DMS79 (cell line): ENCODE measurements at places on chromosomes 16 and 17.

- no peak for DNase-seq
These were observed 4.3 kb upstream of the C16orf92 start for GRCh38 chr16:30018731-30019158.

GRCh38 chr16:912684-913613 lies 57.8 kb downstream of the LMF1 start:
- peak; percentile 36 for DNase-seq

DNA sequence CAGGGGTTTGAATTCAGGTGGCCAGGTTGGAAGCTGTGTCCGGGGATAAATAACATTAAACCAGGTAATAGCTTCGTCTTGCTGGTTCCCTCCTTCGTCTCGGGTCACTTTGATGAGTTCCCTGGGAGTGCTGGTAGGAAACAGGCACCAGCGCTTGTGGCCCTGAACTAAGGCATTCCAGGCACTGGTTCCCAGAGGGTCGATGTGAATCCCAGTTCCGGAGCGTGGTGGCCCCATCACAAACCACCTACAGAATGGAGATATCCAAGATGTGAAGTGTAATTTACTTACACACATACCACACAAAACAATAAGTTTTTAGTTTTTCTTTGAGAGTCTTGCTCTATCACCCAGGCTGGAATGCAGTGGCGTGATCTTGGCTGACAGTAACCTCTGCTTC lies 2.6 kb downstream of the JMJD6 start:
- no peak for DNase-seq

DNA sequence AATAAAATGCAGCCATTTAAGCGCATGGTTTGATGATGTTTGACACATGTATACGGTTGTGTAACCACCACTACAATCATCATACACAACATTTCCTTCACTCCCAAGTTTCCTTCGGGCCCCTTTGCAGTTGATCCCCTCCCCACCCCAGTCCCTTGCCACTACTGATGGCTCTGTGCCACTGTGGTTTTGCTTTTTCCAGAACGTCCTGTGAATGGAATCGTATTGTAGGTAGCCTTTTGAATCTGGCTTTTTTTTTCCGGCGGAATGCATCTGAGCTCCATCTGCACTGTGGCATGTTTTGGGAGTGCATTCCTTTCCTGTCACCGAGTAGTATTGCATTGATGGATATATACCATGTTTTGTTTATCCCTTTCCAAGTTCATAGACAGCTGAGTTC lies 15.1 kb upstream of the MAP2K3 start:
- no peak for DNase-seq

DNA sequence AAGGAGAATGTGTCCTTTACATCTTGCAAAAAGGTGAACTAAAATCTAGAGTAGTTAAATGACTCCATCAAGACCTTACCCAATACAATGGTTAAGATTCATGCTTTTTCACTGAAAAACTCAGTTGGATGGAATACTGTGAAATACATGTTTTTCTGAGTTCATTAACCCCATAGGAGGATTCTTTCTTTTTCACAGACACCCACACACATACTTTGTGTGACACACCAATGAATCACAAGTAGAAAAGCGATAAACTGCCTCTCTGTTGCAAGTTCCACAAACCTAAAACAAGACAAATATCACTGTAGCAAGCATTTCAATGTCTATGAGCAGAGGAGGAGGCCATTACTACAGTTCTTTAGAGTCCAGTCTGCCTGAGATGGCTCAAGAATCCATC lies 258.8 kb upstream of the CDH5 start:
- no peak for DNase-seq

DNA sequence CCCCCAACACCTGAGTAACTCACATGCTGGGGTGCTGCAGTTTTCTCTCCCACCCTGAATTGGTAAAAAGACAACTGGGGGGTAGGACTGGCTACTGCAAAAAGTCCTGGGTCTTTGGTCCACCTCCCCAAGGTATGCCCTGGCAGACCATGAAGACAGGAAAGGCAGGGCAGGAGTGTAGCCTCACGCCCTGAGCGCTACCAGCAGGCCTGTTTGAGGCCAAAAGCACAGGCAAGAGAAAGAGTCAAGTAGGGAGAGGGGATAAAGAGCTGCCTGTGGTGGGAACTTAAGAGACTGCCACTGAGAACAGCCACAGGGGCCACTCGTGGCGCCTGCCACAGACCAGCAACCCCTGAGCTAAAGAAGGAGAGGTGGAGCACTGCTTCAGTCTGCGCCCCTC lies 13.8 kb downstream of the PSMB3 start:
- no peak for DNase-seq

DNA sequence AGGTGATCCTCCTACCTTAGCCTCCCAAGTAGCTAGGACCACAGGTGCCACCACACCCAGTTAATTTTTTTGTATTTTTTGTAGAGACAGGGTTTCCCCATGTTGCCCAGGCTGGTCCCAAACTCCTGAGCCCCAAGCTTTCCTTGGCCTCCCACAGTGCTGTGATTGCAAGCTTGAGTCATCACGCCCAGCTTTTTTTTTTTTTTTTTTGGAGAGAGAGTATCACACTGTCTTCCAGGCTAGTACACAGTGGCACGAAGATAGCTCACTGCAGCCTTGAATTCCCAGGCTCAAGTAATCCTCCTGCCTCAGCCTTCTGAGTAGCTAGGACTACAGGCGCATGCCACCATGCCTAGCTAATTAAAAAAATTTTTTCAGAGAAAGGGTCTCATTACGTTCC lies 27.2 kb downstream of the HEATR9 start:
- DNase-seq, result no peak

GRCh38 chr16:55971447-55971846 lies 96.3 kb upstream of the CES5A start:
- no peak for DNase-seq

- DNase-seq, result no peak
These were observed 172.9 kb upstream of the CPHXL start for GRCh38 chr16:75899163-75899562.

- no peak for DNase-seq
These were observed 19.4 kb upstream of the ZNF469 start for GRCh38 chr16:88363239-88363891.

DNA sequence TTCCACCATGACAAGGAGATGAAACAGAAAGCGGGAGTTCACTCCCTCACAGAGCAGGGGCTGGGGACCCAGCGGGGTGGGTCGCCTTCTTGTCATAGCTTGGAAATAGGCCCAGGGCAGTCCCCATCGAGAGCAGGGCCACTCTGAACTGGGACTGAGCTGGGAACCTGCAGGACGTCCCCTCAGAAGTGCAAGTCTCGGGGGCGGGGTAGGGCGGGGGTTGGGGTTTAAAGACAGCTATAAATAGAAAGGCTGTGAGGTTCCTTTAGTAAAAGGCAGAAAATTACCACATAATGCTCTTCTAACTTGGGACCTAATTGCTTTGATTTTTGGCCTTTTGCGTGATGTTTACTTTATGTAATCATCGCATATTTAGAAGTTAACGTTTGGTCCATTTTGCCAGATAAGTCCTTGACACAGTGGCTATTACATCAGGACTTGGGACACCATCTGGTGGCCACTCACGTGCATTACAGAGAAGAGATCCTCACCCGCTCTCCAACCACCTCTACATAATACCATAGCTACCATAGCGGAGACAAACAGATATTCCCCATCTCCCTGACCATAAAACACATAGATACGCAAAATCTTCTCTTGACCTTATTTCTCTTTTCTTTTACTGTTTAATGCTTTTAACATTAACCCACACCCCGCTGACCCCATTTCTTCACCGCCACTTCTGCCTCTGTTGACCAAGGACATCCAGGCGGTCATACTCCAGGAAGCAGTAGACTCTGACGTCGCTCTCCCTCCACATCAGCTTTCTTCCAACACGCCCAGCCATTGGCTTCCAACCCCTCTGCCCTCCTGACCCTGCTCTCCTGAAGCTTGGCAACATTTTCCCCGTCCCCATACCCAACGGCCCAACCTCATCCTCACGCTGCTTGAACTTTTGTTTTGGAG lies 27.5 kb upstream of the PIK3R6 start:
- DNase-seq, result no peak

DNA sequence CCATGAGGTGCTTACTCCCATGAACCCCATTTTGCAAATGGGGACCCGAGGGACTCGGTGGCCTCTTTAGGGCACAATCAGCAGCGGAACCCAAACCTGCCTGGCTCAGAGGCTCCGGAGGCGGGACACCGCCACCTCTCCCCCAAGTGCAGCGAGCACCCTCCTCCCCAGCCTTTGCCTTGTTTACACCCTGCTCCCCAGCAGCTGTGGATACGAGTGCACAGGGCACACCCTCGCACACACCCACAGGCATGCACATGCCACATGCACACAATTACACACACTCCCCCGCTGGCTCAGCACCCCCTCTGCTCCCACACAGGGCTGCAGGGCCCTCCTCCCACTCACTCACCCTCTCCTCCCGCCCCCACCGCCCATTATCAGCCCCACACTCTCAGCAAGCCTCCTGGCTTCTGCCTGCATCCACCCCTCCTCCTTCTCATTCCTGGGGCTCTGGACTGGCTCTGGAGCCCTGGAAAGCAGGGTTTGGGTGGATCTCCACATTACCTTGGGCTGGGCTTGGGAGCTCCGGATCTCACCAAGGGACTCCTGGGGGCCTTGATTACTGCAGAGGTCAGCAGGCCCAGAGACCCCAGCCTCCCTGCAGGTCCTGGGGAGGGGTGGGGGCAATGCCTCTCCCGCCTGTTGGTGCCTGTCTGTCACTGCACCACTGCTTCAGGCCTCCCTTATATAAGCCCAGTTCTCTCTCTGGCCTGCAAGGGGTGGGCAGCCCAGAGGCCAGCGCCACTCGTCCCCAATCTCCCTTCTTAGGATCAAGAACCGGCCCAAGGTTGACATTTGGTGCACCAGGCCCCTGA lies 6.4 kb downstream of the PDK2 start:
- no peak for DNase-seq

- DNase-seq, result no peak
These were observed 497.8 kb downstream of the HS3ST4 start for GRCh38 chr16:26189536-26189935.

DNA sequence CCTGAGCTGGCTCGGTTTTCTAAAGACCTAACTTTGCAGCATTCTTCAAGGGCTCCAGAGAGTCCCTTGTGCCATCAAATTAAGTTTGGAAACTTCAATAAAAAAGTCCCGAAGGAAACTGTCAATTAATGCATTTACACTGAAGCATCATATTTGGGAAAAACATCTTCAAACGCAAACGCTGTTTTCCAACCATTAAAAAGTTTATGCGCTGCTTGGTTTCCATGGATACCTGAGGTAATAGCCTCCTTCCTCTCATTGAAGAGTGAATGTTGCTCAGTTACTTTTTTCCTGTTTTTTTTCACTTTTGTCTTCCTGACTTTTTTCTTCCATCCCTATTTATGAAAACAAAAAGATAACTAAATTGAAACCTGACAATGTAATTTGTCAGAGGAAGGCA lies 399.1 kb downstream of the MAF start:
- no peak for DNase-seq

- DNase-seq, result no peak
These were observed 104.3 kb downstream of the ADAMTS18 start for GRCh38 chr16:77330332-77331042.

GRCh38 chr16:57234707-57235092 lies 10.4 kb upstream of the ARL2BP start:
- DNase-seq, result no peak

GRCh38 chr17:69874175-69874670 lies 200.8 kb upstream of the KCNJ16 start:
- no peak for DNase-seq

- no peak for DNase-seq
These were observed 1469.8 kb downstream of the CDH11 start for GRCh38 chr16:63652091-63652490.

DNA sequence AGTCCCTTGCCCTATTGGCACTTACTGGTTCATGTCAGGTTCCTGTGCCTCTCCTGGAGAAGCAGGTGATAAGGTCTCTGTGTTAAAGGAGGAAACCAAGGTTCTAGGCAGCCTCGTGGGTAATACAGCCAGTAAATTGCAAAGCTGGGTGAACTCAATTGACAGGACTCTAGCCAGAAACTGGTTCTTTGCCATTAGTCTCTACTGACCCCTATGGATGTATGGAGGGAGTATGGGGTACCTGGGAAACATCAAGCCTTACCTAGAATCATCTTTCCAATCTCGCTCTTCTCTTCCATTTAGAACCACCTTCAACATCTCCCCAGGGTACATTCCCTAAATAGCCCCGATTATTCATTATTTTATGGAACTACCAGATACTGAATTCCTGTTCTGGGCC lies 169.3 kb downstream of the CDH13 start:
- DNase-seq, result no peak

DNA sequence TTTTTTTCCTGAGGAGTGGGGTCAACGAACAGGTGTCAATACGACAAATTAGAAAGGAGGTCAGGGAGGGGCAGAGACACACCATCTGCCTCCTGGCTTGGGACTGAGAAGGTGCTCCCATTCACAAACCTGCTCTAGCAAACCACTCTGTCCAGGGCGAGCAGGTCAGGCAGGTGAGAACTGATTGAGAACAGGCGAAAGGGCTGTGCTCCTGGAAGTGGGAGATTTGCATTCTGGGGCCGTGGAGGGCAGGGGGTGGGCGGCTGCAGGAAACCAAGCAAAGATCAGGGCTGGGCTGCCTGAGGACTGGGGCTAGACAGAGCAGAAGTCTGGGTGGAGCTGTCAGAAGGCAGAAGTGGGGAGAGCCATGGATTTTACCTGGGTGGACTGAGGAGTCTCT lies 98.9 kb upstream of the NLRP1 start:
- DNase-seq, result no peak

DNA sequence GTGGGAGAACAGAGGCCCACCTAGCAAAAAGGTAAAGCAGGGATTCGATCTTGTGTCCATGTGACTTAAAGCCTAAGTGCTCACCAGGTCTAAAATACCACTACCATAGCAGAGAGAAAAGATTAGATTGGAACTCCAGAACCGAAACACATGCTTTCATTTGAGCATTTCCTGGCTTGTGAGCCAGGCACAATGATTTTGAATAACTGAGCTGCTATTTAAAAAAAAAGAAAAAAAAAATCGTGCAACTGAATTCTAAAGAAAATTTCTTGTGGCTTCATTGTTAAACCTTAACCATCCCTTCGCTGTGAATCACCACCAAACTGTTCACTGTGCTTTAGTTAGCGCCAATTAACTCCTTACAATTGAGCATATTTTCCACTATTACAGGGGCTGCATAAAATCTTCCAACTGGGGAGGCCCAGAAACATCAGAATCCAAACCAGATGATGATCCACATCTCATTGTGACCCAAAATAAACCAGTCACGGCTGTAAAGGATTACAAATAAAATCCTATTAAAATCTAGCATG lies 366.4 kb upstream of the ERCC4 start:
- DNase-seq, result no peak

GRCh38 chr16:88084881-88085280 lies 133.6 kb downstream of the BANP start:
- DNase-seq, result no peak

GRCh38 chr16:10740000-10740844 lies 3.4 kb upstream of the NUBP1 start:
- no peak for DNase-seq

GRCh38 chr17:82126556-82127314 lies 28.7 kb upstream of the FASN start:
- DNase-seq, result no peak

- no peak for DNase-seq
These were observed 12.4 kb upstream of the KATNB1 start for GRCh38 chr16:57723170-57723569.

- no peak for DNase-seq
These were observed 14.2 kb upstream of the ZFHX3 start for GRCh38 chr16:73062001-73062616.
